Airway epithelial cell (primary cell): ENCODE measurements at places on chromosomes 3 and 15. TPM values are rescaled to one million over a fixed set of nuclear protein-coding genes. Genes with fewer than 3 reads are reported as not detected.

Gene CAPN3
- 1.5 and 1.7 TPM in 2 replicates for total RNA-seq

Gene DLEC1
- not detected in 2 replicates for total RNA-seq

Gene CCR8
- not detected in 2 replicates for total RNA-seq

Gene ZBBX
- total RNA-seq: 0.28 TPM in 1 of 2 replicates, not detected in the other

Gene SPATA12
- not detected in 2 replicates for total RNA-seq

Gene LIPH
- total RNA-seq: 3.4 and 9.6 TPM in 2 replicates

Gene CLDN16
- 0.37 and 0.56 TPM in 2 replicates for total RNA-seq

Gene ROPN1
- not detected in 2 replicates for total RNA-seq

Gene GRM7
- total RNA-seq: not detected in 2 replicates

Gene TM4SF1
- total RNA-seq: 147 and 251 TPM in 2 replicates

Gene HDC
- total RNA-seq: not detected in 2 replicates

Gene PCSK6
- 7.8 and 12.5 TPM in 2 replicates for total RNA-seq

Gene UBAP1L
- total RNA-seq: under 0.01 and 0.35 TPM in 2 replicates

Gene RAP2B
- 28.1 and 29.7 TPM in 2 replicates for total RNA-seq

Gene RAD51
- 10.8 and 13.8 TPM in 2 replicates for total RNA-seq

Gene LSAMP
- total RNA-seq: 0.14 TPM in 1 of 2 replicates, not detected in the other

Gene DPPA4
- not detected in 2 replicates for total RNA-seq

Gene CHRNB4
- total RNA-seq: not detected in 2 replicates

Gene VWA5B2
- total RNA-seq: not detected in 2 replicates

Gene ZKSCAN7
- 1.4 and 2.5 TPM in 2 replicates for total RNA-seq

Gene WDR76
- 11.4 and 15.5 TPM in 2 replicates for total RNA-seq

Gene BFSP2
- total RNA-seq: not detected in 2 replicates
